ENCODE measurements at places on chromosomes 6 and 20.
A peak's percentile ranks its signal among the peaks of the same experiment; 100 is the strongest.

- no peak for DNase-seq
These were observed 40.2 kb downstream of the CENPW start for GRCh38 chr6:126380072-126380583.

DNA sequence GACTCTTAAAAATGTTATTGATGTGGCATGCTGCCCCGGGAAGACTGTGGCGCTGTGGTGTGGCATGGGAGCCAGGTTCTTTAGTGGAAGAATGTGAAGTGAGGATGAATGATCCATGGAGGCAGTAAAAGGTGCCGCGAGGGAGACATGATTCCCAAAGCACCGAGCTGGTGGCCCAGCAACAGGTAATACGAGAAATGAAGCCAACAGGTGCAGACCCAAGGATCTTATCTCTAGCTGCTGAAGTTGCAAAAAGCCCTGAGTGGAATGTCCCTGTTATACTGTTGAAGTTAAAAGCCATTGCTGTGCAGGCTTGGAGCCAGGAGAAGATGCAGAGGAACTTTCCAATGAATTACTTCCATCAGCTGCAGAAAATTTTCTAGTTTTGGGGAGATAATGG is 53.5 kb downstream of the OR2B6 start:
- DNase-seq = no peak

GRCh38 chr6:152975204-152975915 is 7.5 kb downstream of the FBXO5 start:
- DNase-seq = no peak

GRCh38 chr20:14245368-14245970 is 91.9 kb downstream of the FLRT3 start:
- DNase-seq = no peak

DNA sequence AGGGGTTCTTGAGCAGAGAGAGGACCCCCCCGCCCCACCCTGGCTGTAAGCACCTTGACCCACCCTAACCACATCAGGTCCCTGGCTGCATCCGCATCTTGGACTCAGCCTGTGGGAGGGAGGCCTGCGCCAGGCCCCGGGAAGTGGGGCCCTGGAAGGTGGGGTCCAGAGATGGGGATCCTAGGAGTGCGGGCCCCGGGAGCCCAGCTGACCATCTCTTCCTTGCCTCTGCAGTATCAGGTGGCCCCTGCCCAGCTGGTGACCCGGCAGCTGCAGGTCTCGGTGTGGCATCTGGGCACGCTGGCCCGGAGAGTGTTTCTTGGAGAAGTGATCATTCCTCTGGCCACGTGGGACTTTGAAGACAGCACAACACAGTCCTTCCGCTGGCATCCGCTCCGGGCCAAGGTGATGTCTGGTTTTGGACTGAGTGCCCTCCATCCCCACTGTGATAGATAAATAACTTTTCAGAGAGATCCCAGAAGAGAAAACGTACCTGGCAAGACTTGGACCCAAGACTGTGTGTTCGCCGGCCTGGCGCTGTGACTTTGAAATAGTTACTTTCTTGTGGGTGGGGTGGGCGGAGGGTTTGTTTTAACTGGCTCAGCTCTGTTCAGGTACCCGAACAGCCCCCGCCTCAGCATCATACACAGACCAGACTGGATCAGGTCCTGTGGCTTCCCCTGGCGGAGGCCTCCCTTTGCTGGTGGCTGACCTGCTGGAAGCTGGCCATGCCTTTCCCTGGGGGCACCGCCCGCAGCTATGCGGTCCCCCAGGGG is 62.0 kb downstream of the EZR start:
- DNase-seq = no peak

DNA sequence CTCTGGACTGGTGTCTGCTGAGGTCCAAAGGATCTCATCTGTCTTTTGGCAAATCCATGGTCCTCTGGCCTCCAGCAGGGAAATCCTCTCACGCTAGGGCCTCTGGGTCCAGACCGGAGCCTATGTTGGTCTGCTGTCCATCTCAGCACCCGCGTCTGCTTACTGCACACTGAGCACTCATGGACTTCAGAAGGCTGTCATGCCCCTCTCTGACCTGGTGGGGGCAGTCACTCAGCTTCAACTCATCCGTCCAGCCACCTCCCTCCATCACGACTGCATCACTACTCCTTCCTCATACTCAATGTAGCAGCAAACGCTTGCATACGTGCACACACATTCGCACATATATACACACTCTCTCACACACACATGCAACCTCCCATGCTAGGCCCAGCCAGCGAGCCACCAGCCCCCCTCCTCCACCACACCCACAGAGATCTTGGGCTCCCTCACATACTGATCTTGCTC is 33.3 kb downstream of the GABRR2 start:
- peak; percentile 18 for DNase-seq

- no peak for DNase-seq
These were observed 132.2 kb downstream of the ARID1B start for GRCh38 chr6:156909212-156910010.

DNA sequence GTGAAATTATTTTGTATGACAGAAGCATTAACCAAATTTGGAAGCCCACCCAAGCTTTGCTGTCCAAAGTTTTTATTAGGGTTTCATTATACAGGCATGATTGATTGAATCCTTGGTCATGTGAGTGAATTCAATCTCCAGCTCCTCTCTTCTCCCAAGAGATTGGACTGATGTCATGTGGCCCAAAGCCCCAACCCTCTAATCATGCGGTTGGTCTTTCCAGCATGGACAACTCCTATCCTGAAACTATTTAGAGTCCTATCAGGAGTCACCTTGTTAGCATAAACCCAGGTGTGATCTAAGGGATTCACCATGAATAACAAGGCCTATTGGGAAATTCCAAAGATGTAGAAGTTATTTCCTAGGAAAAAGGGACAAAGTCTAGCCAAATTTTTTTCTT is 10.6 kb downstream of the POLR3F start:
- no peak for DNase-seq

GRCh38 chr20:64256282-64256935 is 861 bp downstream of the PCMTD2 start:
- DNase-seq = no peak

DNA sequence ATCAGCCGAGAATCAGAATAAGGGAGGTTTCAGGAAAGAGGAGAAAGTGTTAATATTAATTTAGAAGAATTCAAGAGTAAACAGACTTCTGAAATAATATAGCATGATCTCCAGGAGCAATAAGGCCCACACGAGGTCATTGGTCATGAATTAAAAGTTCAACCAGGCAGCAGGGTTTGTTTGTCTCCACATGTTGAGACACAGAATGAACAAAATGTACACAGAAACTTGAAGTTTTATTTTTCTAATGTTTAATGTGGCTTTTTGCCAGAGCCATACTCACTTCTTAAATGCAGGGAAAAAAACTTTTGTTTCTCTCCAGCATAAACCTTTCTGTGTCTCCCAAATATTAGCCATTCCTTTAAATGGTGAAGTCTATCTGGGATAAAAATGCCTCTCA is 504.5 kb downstream of the HDGFL1 start:
- no peak for DNase-seq

- no peak for DNase-seq
These were observed 1204.0 kb upstream of the ADGRB3 start for GRCh38 chr6:67431076-67431475.

- DNase-seq = no peak
These were observed 85.7 kb downstream of the TBC1D7 start for GRCh38 chr6:13242590-13242989.

- peak; percentile 21 for DNase-seq
These were observed 45.6 kb upstream of the RAB23 start for GRCh38 chr6:57267586-57268293.

DNA sequence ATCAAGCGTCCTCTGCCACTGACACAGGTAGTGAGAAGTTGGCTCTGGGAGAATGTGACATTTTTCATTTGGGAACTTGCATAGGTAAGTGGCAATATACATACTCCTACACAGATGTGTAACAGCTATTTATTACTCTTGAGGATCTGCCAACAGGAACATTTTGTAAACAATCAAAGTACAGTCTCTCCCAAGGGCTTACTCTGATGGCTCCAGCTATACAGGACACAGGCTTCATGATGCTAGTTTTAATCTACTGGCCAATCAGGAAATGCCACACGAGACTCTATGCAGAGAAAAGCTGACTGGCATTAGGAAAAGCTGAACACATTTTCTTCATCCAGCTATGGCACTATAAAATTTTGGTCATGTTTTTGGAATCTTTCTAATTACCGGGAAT is 57.8 kb downstream of the POPDC3 start:
- no peak for DNase-seq

- DNase-seq = no peak
These were observed 306.1 kb downstream of the ZNF217 start for GRCh38 chr20:53287357-53288042.

- DNase-seq = peak; percentile 50
These were observed 743 bp downstream of the CMTR1 start for GRCh38 chr6:37433657-37434271.

GRCh38 chr6:36479256-36479655 is 36.5 kb downstream of the KCTD20 start:
- no peak for DNase-seq

- DNase-seq = peak; percentile 3
These were observed 42.3 kb upstream of the OCSTAMP start for GRCh38 chr20:46592580-46593362.

GRCh38 chr6:3228046-3228671 is 706 bp upstream of the TUBB2B start:
- peak; percentile 23 for DNase-seq

GRCh38 chr6:54916858-54917257 is 70.3 kb downstream of the FAM83B start:
- no peak for DNase-seq

- no peak for DNase-seq
These were observed 11.8 kb upstream of the FOXC1 start for GRCh38 chr6:1597924-1598323.

GRCh38 chr20:11143481-11143880 is 469.7 kb upstream of the JAG1 start:
- no peak for DNase-seq

GRCh38 chr6:111032484-111033140 is 50.8 kb downstream of the RPF2 start:
- no peak for DNase-seq

DNA sequence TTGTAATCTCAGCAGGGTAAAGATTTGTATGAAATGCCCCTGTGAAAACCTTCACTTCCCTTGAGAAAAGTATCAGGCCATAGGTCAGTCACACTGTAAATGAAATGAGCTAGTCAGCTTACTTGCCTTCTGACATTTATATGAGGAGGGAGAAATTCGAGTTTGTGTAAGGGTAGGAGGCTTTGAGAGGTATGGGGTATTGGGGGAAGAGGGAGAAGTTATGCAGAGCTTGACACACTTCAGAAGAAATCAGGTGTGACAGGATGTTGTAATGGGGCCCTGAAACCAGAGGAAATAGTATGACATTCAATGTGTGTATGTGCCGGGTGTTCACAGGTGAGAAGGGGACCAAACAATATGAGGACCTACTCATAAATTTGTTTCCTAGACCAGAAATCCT is 64.2 kb upstream of the CCN6 start:
- no peak for DNase-seq

DNA sequence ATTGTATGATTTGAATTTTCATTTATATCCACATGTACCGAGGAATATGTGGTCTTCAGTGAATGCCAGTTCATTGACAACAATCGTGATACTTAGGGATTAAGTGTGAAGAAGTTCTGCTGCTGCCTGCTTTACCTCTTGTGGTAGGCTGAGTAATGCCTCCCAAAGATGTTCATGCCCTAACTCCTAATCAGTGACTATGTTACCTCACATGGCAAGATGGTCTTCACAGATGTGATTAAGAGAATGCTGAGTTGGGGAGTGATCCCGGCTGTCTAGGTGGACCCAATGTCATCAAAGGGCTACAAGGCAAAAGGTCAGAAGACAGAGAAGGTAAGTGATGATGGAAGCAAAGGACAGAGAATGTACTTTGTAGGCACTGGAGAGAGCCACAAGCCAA is 181.0 kb downstream of the FOXC1 start:
- no peak for DNase-seq

DNA sequence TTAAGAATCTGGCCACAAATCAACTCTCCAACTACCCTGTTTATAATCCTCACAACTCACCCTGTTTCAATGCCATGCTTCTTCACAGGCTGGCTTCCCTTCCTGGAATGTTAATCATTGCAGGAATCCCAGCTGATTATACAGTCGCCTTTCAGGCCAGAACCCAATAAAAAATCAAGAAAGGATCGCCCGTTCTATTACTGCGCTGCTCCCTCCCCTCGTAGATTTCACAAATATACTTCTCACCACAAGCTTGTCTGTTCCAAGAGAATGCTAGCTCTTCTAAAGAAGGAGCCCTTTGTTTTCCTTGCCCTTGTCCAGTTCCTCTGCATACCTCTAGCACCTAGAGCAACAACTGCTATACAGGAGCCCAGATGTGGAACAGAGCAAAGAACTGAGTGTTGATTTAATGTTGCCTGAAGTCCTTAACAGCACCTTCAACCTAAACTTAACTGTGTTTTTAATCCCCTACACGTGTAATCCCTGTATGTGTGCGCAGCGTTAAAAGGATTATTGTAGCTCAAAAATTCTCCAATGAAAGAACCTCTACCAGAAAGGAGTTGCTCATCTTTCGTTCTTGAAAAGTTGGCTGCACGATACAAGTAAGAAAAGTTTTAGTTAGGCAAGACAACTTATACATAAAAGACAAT is 988 bp downstream of the ECHDC1 start:
- DNase-seq = no peak

DNA sequence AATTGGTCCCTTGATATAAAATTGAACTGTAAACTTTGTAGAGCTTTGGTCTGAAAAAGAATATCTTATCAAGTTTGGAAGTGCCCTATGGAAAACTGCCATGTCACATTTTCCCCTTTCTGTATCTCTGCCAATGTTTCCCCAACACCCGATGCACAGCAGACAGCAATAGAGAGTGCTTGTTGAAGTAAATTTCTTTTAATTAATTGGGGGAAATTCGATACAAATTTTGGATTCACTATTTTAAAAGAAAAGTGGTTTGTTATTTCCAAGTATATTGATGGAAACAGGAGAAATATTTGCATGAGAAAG is 208.1 kb downstream of the OGFRL1 start:
- no peak for DNase-seq

DNA sequence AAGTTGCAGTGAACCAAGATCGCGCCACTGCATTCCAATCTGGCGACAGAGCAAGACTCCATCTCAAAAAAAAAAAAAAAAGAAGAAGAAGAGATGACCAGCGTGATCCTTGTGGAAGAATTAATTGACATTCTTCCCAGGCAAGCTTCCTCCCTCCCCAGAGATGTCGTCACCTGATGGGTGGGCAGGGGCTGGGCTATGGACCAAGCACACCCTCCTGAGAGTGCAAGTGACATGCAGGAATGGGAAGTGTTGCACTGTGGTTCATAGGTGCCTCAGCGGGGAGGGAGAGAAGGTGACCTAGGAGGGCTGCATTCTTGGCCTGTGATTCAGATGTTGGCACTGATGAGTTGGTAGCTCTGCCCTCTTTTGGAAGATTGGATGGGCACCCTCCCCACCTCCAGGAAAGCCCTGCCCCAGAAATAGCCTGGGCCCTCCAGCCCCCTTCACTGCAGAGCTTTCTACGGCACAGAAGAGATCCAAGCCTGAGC is 37.8 kb downstream of the TAF8 start:
- DNase-seq = no peak
